C1 segment of cervical spinal cord (tissue), 14 donors: ENCODE measurements at places on chromosomes 16 and 17.
A peak's percentile ranks its signal among the peaks of the same experiment; 100 is the strongest.

DNA sequence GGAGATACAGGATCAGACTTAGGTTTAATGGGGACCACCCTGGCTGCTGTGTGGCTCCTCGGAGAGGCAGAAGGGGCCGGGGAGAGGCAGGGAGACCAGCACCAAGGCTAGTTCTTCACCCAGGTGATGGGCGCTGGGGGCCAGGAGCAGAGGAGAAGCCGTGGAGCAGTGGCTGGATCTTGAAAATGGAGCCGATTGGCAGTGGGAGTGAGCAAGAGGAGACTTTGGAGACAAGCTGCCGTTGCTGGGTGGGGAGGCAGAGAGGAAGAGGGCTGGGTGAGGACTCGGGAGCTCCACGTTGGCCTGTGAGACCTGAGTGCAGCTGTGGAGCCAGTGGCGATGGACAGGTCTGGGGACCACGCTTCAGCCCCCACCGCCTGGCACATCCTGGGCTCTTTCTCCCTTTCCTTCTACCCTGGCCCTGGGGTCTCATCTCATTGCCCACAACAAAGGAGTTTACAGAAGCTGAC, 9.0 kb downstream of the RAB11FIP4 start:
- DNase-seq: no peak

- no peak for DNase-seq
Observed at GRCh38 chr17:16419929-16420271, 4.5 kb downstream of the TRPV2 start.

GRCh38 chr17:37605081-37605480, 4.1 kb downstream of the SYNRG start:
- DNase-seq: no peak

DNA sequence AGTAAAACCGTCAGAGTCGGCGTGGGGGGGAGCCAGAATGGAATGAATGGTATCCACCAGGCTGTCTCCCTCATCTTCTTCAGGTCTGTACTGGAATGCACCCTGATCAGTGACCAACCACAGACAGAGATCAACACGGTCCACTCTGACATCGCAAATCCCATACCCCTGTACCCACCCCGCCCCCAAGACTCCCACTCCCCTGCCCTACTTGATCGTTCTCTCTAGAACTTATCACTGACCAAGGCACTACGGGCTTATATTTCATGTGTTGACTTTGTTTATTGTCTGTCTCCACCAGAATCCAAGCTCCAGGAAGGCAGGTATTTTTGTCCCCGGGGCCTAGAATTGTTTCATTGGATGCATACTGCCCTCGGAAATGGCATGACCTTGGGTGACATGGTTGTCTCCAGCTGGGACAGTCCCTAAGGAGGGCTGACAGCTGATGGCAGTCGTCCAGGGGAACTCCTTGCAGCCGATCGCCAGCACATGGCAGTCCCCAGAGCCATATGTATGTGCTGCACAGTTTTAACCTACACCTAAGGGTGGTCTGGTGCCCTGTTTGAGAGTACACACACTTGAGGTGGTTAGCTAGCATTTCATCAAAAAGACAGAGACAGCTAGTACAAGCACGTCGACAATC, 526 bp upstream of the MFSD6L start:
- no peak for DNase-seq

GRCh38 chr17:45743626-45744326, 40.3 kb upstream of the CRHR1 start:
- no peak for DNase-seq

- no peak for DNase-seq
Observed at GRCh38 chr17:47223007-47223406, 13.9 kb downstream of the MYL4 start.

GRCh38 chr17:32494621-32495358, 8.0 kb downstream of the CDK5R1 start:
- DNase-seq: peak; percentile 44

DNA sequence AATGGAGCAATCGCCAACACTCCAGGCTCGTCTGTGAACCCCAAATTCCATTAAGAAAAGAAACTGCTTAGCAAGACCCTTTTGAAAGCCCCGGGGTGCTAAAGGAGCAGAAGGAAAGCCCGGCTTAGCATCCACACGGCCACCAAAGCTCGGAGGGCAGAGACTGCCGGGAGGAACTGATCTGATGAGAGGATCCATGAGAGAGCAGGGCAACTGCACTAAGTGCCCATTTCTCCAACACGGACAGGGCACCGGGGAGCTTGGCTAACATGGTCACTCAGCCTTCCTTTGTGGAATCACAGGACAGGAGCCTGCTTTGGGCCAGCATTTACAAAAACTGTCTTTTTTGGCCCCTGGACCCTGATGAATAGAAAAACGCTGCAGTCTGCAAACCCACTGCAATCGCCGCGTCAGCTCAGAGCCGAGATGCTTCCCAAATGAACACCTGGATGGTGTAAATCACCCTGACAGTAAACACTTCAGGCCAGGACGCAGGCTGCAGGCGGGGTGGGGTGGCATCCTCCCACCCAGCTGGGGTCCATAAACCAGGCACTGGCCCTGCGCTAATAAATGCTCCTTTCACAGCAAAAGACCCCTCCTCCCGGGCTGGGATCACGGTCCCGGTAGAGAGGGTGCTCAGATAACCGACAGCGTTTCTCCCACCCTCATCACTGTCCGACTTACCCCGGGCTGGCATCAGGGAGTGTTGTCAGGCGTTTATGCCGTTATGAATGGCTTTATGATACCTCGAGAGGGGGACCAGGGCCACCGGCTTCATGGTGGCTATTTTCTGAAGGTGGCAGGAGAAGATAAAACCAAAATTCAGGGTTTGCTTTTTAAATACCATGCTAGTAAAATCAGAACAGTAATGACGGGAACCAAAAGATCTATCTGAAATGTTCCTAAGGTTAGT, 299.5 kb downstream of the IRF8 start:
- DNase-seq: no peak
